ENCODE measurements at places on chromosomes 6 and 20. TPM values are rescaled to one million over a fixed set of nuclear protein-coding genes. Genes with fewer than 3 reads are reported as not detected.

- H3K27ac ChIP-seq: no peak overlapping the region
- H3K36me3 ChIP-seq: no peaks in the 10 kb centered on the region
- H3K27me3 ChIP-seq: no peaks in the 10 kb centered on the region
- H3K4me3 ChIP-seq: no peak overlapping the region
- DNase-seq: no peak
These were observed 650.0 kb downstream of the KIF16B start for GRCh38 chr20:15923030-15923776.

- DNase-seq: peak; percentile 71
- peak overlapping the region; percentile 86 for H3K27ac ChIP-seq
- H3K4me3 ChIP-seq: peak overlapping the region; percentile 75
- H3K4me1 ChIP-seq: peaks cover 50% of the 10 kb centered on the region
- H3K36me3 ChIP-seq: peaks cover 14% of the 10 kb centered on the region
These were observed 526 bp downstream of the SOD2 start for GRCh38 chr6:159692303-159693127.

DNA sequence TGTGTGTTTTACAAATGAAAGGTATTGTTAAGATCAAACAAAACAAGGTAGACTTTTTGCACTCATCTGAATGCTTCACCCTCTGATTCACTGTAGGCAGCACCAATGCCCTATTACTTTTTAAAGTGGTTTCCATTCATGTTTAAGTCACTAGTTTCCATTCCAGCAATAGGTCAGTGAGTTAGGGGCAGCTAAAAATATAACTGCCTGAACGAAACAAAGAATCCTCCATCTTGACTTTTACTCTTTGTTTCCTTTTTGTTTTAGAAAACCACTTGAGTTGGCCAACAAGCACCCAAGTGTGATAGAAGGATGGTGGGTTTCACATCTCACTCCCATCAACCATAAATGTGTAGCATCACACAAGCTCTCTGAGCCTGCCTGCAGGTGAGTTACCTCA lies 25.5 kb downstream of the CLIC5 start:
- DNase-seq: no peak
- H3K4me1 ChIP-seq: no peaks in the 10 kb centered on the region
- H3K27me3 ChIP-seq: no peaks in the 10 kb centered on the region
- no peak overlapping the region for H3K27ac ChIP-seq

DNA sequence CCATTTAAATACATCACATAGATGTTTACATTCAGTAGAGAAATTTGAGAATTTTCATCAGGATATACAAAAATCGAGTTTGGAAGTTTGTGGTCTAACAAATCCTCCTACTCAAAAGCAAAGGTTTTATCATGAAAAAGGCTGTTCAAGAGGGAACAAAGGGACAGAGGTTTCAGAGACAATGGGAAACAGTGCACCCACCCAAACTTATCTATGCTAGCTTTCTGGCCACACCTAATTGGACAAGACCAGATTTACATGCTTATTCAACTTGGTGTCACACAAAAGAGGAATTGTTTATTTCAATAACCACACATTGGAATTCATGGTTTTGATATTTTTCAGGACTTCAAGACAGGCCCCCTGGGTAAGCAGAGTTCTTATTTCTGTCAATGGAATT lies 28.4 kb upstream of the RSPO3 start:
- H3K4me3 ChIP-seq: no peak overlapping the region
- no peaks in the 10 kb centered on the region for H3K27me3 ChIP-seq
- DNase-seq: no peak
- no peak overlapping the region for H3K27ac ChIP-seq
- no peaks in the 10 kb centered on the region for H3K36me3 ChIP-seq

DNA sequence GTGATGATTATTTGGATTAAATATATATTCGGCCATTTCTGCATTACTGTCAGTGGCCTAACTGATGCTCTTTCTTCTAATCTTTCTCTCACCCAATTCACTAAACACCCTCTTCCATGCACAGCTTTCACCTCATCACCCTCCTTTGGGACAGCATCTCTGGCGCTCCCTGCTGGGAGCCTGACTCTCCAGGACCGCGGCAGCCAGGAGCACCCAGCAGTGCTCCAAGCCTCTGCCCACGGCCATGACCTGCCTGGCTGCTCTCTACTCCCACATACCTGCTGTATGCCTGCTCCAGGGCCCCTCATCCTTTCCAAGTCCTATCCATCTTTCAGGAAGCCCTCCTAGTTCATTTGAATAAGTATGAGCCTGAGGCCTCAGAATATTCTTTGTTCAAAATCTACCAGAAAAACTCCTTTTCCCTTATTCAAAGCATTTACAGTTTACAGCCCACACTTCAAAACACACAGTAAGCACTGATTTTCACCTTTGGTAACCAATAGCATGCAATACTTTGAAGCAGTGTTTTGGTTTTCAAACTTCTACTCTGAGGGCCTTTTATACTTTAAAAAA lies 15.2 kb downstream of the CTCFL start:
- H3K27ac ChIP-seq: no peak overlapping the region
- H3K4me1 ChIP-seq: no peaks in the 10 kb centered on the region
- no peaks in the 10 kb centered on the region for H3K36me3 ChIP-seq
- no peak for DNase-seq
- peaks cover 4% of the 10 kb centered on the region for H3K27me3 ChIP-seq

DNA sequence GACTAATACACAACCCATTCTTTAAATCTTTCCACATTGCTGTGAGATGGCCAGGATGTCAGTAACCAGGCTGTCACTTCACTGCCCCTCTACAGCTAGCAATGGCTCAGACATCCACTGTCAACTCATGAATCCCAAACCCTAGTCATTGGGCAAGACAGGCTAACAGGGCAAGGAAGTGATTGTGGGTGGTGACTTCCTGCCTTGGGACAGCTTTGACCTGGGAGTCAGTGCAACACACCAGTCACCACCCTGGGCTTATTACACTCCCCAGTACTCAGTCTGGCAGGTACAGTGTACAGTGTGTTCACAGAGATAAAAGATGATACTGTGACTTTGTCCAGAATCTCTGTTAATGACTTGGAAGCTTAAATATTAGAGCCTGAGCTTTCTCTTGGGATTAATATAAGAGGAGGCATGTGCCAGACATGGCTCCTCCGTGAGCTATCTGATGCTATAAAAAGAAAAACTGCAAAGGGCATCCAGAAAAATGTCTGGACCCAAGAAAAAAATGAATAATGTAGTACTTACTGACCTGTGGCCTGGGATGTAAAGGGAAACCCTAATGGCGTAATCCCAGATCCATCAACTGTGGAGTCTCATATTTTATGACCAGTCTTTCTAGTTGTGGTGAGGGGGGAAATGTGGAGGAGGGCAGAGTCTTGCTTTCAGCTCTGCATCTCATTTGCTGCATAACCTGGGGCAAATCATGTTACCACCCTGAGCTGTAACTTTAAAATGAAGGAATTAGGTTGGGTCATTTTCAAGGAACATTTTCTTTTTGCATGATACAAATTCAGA lies 244.4 kb downstream of the SLC24A3 start:
- H3K36me3 ChIP-seq: no peaks in the 10 kb centered on the region
- no peak for DNase-seq
- no peak overlapping the region for H3K27ac ChIP-seq
- H3K4me1 ChIP-seq: peaks cover 4% of the 10 kb centered on the region
- H3K4me3 ChIP-seq: no peak overlapping the region
- no peaks in the 10 kb centered on the region for H3K27me3 ChIP-seq

DNA sequence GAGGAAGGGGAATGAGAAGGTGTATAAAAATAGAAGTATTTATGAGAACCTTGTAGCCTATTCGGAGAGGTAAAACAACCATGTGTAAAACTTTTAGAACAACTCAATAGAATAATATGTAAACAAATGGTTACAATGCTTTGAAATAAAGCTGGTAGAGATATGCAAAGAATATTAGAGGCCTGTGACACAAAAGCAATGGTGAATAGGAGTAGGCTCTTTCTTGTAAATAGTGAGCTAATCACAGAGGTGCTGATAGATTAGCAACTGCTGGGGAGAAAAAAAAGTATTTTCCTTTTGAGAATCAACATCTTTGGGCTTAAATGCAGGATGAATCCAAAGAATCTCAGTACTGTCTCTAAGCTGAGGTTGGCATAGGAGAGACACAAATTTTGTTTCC lies 7.0 kb downstream of the TMEM200A start:
- DNase-seq: no peak
- H3K4me1 ChIP-seq: no peaks in the 10 kb centered on the region
- no peaks in the 10 kb centered on the region for H3K36me3 ChIP-seq
- H3K27me3 ChIP-seq: peaks cover 13% of the 10 kb centered on the region

- H3K27ac ChIP-seq: no peak overlapping the region
- DNase-seq: no peak
- H3K36me3 ChIP-seq: no peaks in the 10 kb centered on the region
- no peaks in the 10 kb centered on the region for H3K27me3 ChIP-seq
These were observed 16.0 kb downstream of the CHMP4B start for GRCh38 chr20:33827109-33827508.

GRCh38 chr6:138372711-138373463 lies 4.8 kb upstream of the SMIM28 start:
- no peak for DNase-seq
- H3K27ac ChIP-seq: no peak overlapping the region
- H3K4me3 ChIP-seq: no peak overlapping the region

GRCh38 chr20:11700831-11701230 lies 216.9 kb upstream of the BTBD3 start:
- DNase-seq: no peak
- no peaks in the 10 kb centered on the region for H3K4me1 ChIP-seq
- no peaks in the 10 kb centered on the region for H3K36me3 ChIP-seq
- H3K4me3 ChIP-seq: no peak overlapping the region

GRCh38 chr6:144583614-144583954 lies 298.4 kb downstream of the UTRN start:
- H3K36me3 ChIP-seq: peaks cover 3% of the 10 kb centered on the region
- H3K27ac ChIP-seq: peak overlapping the region; percentile 91
- H3K27me3 ChIP-seq: no peaks in the 10 kb centered on the region
- no peak for DNase-seq
- peak overlapping the region; percentile 95 for H3K4me3 ChIP-seq

GRCh38 chr6:4017834-4018170 lies 61.1 kb downstream of the FAM217A start:
- H3K27ac ChIP-seq: peak overlapping the region; percentile 99
- peaks cover 77% of the 10 kb centered on the region for H3K4me1 ChIP-seq

GRCh38 chr6:75489025-75489424 lies 4.6 kb downstream of the FILIP1 start:
- no peaks in the 10 kb centered on the region for H3K4me1 ChIP-seq
- no peak overlapping the region for H3K27ac ChIP-seq
- H3K27me3 ChIP-seq: peaks cover 57% of the 10 kb centered on the region
- DNase-seq: no peak
- H3K36me3 ChIP-seq: no peaks in the 10 kb centered on the region
- no peak overlapping the region for H3K4me3 ChIP-seq

GRCh38 chr6:151690768-151691562 lies 116.5 kb upstream of the ESR1 start:
- H3K36me3 ChIP-seq: no peaks in the 10 kb centered on the region
- H3K27me3 ChIP-seq: peaks cover 7% of the 10 kb centered on the region
- peak overlapping the region; percentile 88 for H3K27ac ChIP-seq
- peak overlapping the region; percentile 67 for H3K4me3 ChIP-seq

GRCh38 chr6:118897386-118897785 lies 3.4 kb downstream of the ASF1A start:
- H3K27me3 ChIP-seq: no peaks in the 10 kb centered on the region
- DNase-seq: no peak
- peak overlapping the region; percentile 87 for H3K27ac ChIP-seq
- H3K4me1 ChIP-seq: peaks cover 62% of the 10 kb centered on the region

GRCh38 chr6:93817937-93818336 lies 398.6 kb upstream of the EPHA7 start:
- DNase-seq: no peak
- H3K27ac ChIP-seq: no peak overlapping the region
- no peaks in the 10 kb centered on the region for H3K4me1 ChIP-seq
- no peaks in the 10 kb centered on the region for H3K36me3 ChIP-seq

- no peaks in the 10 kb centered on the region for H3K27me3 ChIP-seq
- peaks cover 12% of the 10 kb centered on the region for H3K36me3 ChIP-seq
- H3K4me3 ChIP-seq: peak overlapping the region; percentile 72
- H3K4me1 ChIP-seq: peaks cover 97% of the 10 kb centered on the region
These were observed 509.8 kb upstream of the JARID2 start for GRCh38 chr6:14735956-14736486.

The RAET1L gene
- not detected for total RNA-seq

The CDH4 gene
- total RNA-seq: 0.35 TPM

The GPLD1 gene
- total RNA-seq: 0.82 TPM

The UST gene
- total RNA-seq: 3.7 TPM

The CYP39A1 gene
- total RNA-seq: not detected

The KIFC1 gene
- 96.3 TPM for total RNA-seq

The JAG1 gene
- total RNA-seq: 1.2 TPM

The DBNDD2 gene
- total RNA-seq: 43.4 TPM

The SEL1L2 gene
- not detected for total RNA-seq

The ZSCAN16 gene
- 7.9 TPM for total RNA-seq

Data from activated T-cell treated with anti-CD3 and anti-CD28 coated beads, Interleukin-2, amount 50 U/mL, for 72 hours (primary cell).